ENCODE measurements at places on chromosomes 6 and 20.

DNA sequence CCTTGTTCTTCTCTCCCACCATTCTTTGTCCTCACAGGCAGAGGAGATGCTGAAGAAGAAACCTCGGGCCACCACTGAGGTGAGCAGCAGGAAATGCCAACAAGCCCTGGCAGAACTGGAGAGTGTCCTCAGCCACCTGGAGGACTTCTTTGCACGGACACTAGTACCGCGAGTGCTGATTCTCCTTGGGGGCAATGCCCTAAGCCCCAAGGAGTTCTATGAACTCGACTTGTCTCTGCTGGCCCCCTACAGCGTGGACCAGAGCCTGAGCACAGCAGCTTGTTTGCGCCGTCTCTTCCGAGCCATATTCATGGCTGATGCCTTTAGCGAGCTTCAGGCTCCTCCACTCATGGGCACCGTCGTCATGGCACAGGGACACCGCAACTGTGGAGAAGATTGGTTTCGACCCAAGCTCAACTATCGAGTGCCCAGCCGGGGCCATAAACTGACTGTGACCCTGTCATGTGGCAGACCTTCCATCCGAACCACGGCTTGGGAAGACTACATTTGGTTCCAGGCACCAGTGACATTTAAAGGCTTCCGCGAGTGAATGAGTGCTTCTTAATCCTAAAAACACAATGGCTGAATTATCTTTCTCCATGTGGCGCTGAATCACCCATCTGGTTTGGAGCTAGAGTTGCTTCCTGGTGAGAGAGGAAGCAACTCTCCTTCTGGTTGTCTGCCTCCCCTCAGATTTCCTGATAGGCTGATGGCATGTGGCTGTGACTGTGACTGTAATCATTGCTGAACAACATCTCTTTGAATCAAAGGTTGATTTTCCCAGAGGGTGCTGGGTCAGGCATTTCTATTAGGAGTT lies 4.6 kb downstream of the MAD2L1BP start:
- DNase-seq: no peak

- no peak for DNase-seq
Measured at GRCh38 chr20:63442100-63442493, 30.4 kb downstream of the KCNQ2 start.

DNA sequence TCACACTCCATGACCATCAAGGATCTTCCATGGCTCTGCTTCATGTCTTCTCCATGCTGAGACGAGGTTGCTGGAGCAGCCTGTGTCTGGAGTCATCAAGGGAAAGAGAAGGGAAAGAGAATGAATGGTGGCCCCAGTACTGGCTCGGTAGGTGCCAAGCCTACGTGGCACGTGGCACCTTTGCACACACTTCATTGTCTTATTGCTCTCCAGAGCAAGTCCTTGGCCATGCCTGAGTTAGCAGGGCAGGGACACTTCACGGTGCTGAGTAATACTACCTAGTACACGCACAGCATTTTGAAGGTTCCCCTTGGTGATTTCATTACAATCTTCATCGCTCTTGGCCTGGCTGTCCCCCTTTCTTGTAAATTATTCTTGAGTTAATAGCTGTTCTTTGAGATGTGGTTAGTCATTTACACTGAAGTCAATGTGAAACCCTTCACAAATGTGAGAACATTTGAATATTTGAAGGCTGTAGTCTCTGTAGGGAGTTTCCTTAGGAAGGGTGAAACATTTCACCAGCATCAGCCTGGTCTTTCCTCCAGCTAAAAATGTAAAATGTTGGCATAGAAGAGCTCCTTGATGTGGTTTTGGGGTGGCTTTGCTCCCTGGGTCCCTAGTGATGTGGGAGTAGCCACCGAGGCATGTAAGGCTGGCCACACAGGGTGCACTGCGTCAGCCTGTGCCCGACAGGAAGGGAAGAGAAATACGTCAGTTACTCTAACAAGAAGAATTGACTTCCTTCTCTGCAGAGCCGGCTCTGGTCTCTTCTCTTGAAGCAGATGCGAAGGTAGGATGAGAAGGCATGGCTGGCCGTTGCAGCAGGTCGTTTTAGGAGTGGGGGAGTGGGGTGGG lies at the start of gene SYTL3:
SYTL3 (plus strand) TSS at position 766 of the 855 bp plus-strand sequence. CDS start 13,215 bp downstream, outside the sequence.
- no peak for DNase-seq

DNA sequence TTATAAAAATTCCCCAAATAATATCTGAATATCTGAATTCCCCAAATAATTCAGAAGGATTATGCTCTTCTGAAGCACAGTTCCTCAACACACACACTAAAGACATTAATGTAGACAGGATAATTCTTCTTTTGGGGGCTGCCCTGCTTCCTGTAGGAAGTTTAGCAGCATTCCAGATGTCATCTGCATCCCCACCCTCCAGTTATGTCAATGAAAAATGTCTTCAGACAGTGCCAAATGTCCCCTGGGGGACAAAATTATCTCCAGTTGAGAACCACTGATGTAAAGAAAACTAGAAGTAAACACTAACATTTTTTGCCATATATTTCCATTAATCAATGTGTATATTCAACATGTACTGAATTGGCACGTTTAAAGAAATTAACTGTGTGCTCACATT lies 25.9 kb upstream of the NAA20 start:
- DNase-seq: no peak

- no peak for DNase-seq
Measured at GRCh38 chr6:45478240-45478639, 100.5 kb upstream of the SUPT3H start.

- DNase-seq: no peak
Measured at GRCh38 chr6:147067184-147067583, 137.0 kb upstream of the STXBP5 start.

- DNase-seq: no peak
Measured at GRCh38 chr6:75932067-75932466, 140.4 kb downstream of the IMPG1 start.

- no peak for DNase-seq
Measured at GRCh38 chr6:37288247-37288646, 30.3 kb upstream of the TMEM217 start.

GRCh38 chr20:41201760-41202159 lies 64.4 kb downstream of the PLCG1 start:
- DNase-seq: no peak

- no peak for DNase-seq
Measured at GRCh38 chr20:19785173-19785982, 27.3 kb downstream of the RIN2 start.

DNA sequence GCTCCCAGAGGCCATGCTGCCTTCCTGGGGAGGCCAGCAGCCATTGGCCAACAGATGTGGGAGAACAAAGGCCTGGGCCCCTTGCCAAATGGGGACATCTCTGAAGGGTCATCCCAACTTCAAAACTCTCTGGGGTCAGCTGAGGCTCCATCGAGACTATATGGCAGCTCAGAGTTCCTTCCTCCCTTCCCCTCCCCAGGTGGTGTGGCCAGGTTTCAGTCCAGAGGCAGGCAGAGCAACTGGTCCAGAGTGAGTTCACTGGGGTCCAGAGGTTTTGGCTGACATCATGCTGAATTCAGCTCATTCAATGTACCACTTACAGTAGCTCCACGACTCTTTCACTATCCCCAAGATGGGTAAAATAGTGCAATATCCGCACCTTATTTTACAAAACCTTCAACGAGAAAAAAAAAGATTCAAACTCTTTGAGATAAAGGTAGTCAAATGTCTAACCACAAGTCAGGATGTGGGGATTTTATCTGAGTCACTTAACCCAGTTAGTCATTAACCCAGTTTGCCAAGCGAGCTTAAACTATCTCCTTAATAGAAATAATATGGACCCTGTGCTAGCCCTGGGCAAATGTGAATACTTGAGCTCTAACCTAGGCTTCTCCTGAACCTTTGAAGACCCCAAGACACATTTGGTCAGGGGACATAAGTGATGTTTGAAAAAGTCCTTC lies 108.4 kb upstream of the PLEKHG1 start:
- no peak for DNase-seq

DNA sequence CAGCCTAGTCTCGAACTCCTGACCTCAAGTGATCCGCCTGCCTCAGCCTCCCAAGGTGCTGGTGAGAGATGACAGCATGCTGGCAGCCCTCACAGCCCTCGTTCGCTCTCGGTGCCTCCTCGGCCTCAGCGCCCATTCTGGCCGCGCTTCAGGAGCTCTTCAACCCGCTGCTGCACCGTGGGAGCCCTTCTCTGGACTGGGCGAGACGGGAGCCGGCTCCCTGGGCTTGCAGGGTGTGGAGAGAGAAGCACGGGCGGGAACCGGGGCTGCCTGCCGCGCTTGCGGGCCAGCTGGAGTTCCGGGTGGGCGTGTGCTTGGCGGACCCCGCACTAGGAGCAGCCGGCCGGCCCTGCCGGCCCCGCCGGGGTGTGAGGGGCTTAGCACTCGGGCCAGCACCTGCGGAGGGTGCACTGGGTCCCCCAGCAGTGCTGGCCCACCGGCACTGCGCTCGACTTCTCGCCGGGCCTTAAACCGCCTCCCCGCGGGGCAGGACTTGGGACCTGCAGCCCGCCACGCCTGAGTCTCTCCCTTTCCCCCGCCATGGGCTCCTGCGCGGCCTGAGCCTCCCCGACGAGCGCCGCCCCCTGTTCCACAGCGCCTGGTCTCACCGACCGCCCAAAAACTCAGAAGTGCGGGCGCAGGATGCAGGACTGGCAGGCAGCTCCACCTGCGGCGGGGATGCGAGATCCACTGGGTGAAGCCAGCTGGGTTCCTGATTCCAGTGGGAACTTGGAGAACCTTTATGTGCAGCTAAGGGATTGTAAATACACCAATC lies 31.5 kb upstream of the RANBP9 start:
- DNase-seq: no peak

GRCh38 chr6:17656092-17656491 lies 50.6 kb downstream of the NUP153 start:
- no peak for DNase-seq

GRCh38 chr6:169177516-169178166 lies 76.0 kb downstream of the THBS2 start:
- DNase-seq: no peak

DNA sequence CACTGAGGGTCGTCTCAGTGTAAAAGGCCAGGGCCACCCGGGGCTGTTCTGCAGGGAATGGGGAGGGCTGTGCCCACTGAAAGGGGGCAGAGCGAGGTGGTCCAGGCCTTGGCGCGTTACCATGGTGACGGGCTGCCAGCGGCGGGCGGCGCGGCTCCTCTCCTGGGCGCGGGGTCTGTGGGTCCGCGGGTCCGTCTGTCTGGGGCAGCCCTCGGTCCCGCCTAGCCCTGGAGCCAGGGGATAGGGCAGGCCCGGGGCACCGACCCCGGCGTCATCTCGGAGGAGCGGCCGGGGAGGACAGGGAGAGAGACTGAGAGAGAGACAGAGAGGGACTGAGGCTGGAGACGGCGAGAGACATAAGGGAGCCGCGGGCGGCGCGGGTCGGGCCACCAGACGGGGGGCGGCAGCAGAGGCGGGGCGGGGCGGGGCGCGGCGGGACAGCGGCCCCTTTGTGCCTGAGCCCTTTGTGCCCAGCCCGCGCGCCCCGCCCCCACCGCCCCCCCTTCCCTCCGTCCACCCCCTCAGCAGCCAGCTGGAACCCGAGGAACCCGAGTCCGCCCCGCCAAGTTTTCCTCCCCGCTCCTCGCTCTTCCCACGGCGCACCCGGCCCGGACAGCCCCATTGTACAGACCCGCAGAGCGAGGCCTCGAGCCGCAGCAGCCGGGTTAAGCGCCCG lies at the start of gene KIAA1755:
KIAA1755 (minus strand) TSS at position 358 of the 676 bp plus-strand sequence; CDS start at position 123, 235 bp downstream.
- no peak for DNase-seq

DNA sequence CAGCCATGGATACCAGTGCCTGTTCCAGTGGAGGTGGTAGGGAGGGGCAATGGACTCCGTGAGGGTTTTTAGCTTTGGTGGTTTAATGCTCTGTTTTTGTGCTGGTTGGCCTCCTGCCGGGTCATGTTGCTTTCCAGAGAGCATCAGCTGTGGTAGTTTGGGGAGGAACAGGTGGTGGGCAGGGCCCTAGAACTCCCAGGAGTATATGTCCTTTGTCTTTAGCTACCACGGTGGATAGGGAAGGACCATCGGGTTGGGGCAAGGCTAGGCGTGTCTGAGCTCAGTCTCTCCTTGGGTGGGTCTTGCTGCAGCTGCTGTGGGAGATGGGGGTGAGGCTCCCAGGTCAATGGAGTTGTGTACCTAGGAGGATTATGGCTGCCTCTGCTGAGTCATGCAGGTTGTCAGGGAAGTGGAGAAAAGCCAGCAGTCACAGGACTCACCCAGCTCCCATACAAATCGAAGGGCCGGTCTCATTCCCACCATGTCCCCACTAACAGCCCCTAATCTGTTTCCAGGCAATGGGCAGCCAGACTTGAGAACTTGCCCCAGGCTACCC lies 38.9 kb downstream of the MRAP2 start:
- no peak for DNase-seq

- DNase-seq: no peak
Measured at GRCh38 chr20:62286493-62287064, 16.2 kb upstream of the ADRM1 start.

- DNase-seq: no peak
Measured at GRCh38 chr20:51801823-51802123, 548 bp downstream of the SALL4 start.

GRCh38 chr6:68778356-68779020 lies 143.4 kb downstream of the ADGRB3 start:
- no peak for DNase-seq

DNA sequence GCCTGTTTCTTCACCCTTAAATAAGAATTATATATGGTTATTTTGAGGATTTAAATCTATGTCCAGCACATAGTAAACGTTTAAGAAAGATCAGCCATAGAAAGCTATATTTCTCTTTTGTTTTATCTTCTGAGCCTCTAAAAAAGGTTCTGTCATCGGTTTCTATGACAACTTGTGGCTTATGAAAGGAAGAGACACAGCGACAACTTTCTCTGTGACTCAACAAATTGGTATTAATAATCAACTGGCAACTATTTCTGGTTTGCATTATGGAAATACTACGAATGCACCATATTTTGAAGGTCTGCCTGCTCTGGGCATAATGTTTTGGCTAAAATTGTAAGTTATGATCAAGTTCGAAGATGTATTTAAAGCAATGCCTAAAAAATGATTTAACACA lies 751.0 kb downstream of the CD109 start:
- DNase-seq: no peak

- DNase-seq: no peak
Measured at GRCh38 chr20:64030371-64031134, 5.4 kb upstream of the C20orf204 start.
